ENCODE measurements at places on chromosomes 2 and 18.

GRCh38 chr2:135162377-135162776 lies 110.3 kb downstream of the RAB3GAP1 start:
- DNase-seq = no peak

DNA sequence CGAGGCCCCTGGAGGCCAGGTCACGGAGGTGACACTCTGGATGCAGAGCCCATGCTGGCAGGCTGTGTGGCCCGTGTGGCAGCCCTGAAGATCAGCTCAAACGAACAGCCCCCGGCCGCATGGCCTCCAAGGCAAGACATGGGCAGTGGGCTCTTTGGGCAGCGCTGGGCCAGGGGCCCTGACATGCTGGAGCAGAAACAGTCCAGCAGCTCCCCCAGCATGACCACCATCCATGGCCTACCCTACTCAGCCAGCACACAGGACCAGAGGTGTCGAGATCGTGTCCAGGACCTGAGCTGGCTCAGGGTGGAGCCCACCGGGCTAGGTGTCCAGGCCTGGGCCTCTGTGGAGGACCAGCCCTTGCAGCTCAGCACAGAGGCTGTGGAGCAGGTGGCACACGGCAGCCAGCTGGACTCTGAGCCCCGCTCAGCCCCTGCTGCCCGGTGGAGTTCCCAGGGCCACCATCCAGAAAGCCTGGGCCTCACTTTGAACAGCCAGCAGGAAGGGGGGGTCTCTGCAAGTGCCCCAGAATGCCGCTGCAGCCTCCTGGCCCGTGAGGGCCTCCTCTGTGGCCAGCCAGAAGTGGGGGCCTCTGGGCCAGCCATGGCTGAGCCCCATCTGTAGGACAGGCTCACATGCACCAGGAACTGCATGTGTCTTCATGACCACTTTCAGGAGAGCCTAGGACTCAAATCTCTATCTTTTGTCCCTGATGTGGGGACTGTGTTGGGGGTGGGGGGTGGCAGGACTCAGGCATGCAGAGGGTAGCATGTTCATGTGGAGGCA lies 8.9 kb downstream of the AMER3 start:
- DNase-seq = no peak

- DNase-seq = no peak
Measured at GRCh38 chr18:31309115-31309514, 8.8 kb upstream of the DSG1 start.

GRCh38 chr2:142037744-142038143 lies 93.1 kb downstream of the LRP1B start:
- DNase-seq = no peak

DNA sequence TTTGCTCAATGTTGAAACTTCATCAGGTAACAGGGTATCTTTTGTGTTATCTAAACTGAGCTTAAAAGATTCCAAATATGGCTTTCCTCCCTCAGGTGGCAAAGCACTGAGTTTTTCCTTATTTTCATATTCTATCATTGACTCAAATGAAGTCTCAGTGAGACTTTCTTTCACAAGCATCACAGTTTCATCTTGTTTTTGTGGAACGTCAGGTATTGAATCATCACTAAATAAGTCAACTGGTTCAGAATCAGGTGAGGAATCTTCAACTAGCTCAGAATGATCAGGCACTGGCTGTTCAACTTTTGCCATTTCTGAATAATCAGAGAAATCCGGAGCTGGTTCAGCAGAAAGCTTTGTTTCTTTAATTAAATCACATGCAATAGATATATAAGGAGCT lies 24.6 kb downstream of the RTN4 start:
- no peak for DNase-seq

GRCh38 chr2:144460727-144461307 lies 59.1 kb downstream of the ZEB2 start:
- no peak for DNase-seq
